ENCODE measurements at places on chromosomes 4 and X. TPM values are rescaled to one million over a fixed set of nuclear protein-coding genes. Genes with fewer than 3 reads are reported as not detected.
A peak's percentile ranks its signal among the peaks of the same experiment; 100 is the strongest.

DNA sequence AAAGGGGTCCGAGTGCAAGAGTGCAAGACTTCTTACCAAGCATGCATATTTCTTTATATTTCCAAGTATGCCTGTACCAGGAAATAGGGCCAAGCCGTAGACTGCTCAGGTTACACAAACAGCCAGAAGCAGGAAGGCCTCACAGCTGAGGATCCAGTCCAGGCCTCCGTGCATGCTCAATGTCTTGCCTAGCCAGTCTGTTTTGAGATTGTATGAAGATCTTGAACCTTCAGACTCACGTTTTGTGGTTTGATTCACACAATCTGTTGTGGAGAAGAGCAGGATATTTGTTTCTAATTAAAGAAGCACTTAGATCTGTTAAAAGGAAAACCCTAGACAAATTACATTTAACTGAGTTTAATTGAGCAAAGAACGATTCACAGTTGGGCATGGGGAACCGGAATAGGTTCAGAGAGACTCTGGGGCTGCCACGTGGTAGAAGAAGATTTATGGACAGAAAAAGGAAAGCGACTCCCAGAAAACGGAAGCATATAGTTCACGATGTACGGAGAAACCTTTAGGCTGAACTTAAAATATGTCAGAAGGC is 1.2 kb downstream of the MGST2 start:
- no peaks in the 10 kb centered on the region for H3K27me3 ChIP-seq
- H3K27ac ChIP-seq: peak overlapping the region; percentile 94
- peak; percentile 61 for DNase-seq
- no peaks in the 10 kb centered on the region for H3K36me3 ChIP-seq

- H3K27ac ChIP-seq: no peak overlapping the region
- no peaks in the 10 kb centered on the region for H3K4me1 ChIP-seq
- no peak overlapping the region for H3K4me3 ChIP-seq
- no peaks in the 10 kb centered on the region for H3K36me3 ChIP-seq
- no peaks in the 10 kb centered on the region for H3K27me3 ChIP-seq
- no peak for DNase-seq
Measured at GRCh38 chr4:63563288-63564014, 845.8 kb downstream of the TECRL start.

- no peaks in the 10 kb centered on the region for H3K4me1 ChIP-seq
- H3K27me3 ChIP-seq: no peaks in the 10 kb centered on the region
- H3K4me3 ChIP-seq: no peak overlapping the region
- no peak overlapping the region for H3K27ac ChIP-seq
Measured at GRCh38 chrX:106811131-106811910, 8.8 kb downstream of the TBC1D8B start.

DNA sequence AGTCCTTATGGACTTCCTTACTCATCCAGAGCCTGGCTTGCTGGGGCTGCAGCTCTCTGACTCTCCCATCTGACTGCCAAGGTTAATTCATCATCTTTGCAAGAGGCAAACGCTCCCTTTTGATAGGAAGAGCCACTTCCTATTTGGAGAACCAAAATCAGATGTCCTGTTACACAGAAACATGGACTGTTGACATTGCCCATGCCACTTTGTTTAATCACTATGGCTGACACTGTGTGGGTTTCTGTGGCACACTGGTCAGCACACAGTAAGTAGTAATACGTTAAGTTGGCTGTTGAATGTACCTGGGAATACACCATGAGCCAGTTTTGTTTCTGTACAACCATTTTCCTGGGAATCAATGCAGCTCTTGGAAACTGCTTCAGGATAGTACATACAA is 45.1 kb upstream of the TMEM33 start:
- no peak for DNase-seq
- H3K36me3 ChIP-seq: no peaks in the 10 kb centered on the region
- H3K4me3 ChIP-seq: no peak overlapping the region
- no peak overlapping the region for H3K27ac ChIP-seq
- H3K27me3 ChIP-seq: no peaks in the 10 kb centered on the region

- H3K4me3 ChIP-seq: no peak overlapping the region
- no peaks in the 10 kb centered on the region for H3K36me3 ChIP-seq
- H3K27ac ChIP-seq: no peak overlapping the region
- no peaks in the 10 kb centered on the region for H3K4me1 ChIP-seq
- no peak for DNase-seq
- H3K27me3 ChIP-seq: no peaks in the 10 kb centered on the region
Measured at GRCh38 chrX:69085826-69086225, 79.4 kb downstream of the PJA1 start.

GRCh38 chr4:130851107-130851506 is 1755.2 kb downstream of the C4orf33 start:
- H3K4me3 ChIP-seq: no peak overlapping the region
- H3K4me1 ChIP-seq: no peaks in the 10 kb centered on the region
- H3K36me3 ChIP-seq: no peaks in the 10 kb centered on the region
- no peaks in the 10 kb centered on the region for H3K27me3 ChIP-seq
- no peak for DNase-seq

GRCh38 chr4:24922416-24922815 is 9.6 kb upstream of the CCDC149 start:
- no peak for DNase-seq
- no peak overlapping the region for H3K27ac ChIP-seq
- H3K27me3 ChIP-seq: no peaks in the 10 kb centered on the region
- no peak overlapping the region for H3K4me3 ChIP-seq

GRCh38 chr4:101078950-101079349 is 268.4 kb downstream of the PPP3CA start:
- DNase-seq: no peak
- no peaks in the 10 kb centered on the region for H3K27me3 ChIP-seq
- no peaks in the 10 kb centered on the region for H3K36me3 ChIP-seq
- H3K27ac ChIP-seq: no peak overlapping the region
- peaks cover 4% of the 10 kb centered on the region for H3K4me1 ChIP-seq

DNA sequence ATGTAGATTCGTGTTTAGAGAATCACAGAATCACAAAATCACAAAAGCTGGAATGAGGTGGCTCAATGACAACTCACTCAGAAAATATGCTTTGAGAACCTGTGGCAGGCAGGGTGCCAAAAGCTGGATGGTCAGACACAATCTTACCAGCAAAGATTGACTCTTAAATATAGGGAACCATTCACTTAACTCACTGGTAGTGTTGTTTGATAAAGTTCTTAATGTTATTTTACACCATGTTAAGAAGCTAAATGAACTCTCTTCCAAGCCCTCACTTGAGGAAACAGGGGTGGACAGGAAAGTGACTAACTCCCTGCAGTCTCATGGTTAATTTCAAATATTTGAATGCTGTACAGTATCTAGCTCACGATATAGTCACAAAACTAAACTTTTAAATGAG is 5.7 kb upstream of the SCOC start:
- H3K27ac ChIP-seq: no peak overlapping the region
- no peaks in the 10 kb centered on the region for H3K36me3 ChIP-seq
- DNase-seq: no peak
- H3K4me3 ChIP-seq: no peak overlapping the region
- peaks cover 19% of the 10 kb centered on the region for H3K4me1 ChIP-seq

DNA sequence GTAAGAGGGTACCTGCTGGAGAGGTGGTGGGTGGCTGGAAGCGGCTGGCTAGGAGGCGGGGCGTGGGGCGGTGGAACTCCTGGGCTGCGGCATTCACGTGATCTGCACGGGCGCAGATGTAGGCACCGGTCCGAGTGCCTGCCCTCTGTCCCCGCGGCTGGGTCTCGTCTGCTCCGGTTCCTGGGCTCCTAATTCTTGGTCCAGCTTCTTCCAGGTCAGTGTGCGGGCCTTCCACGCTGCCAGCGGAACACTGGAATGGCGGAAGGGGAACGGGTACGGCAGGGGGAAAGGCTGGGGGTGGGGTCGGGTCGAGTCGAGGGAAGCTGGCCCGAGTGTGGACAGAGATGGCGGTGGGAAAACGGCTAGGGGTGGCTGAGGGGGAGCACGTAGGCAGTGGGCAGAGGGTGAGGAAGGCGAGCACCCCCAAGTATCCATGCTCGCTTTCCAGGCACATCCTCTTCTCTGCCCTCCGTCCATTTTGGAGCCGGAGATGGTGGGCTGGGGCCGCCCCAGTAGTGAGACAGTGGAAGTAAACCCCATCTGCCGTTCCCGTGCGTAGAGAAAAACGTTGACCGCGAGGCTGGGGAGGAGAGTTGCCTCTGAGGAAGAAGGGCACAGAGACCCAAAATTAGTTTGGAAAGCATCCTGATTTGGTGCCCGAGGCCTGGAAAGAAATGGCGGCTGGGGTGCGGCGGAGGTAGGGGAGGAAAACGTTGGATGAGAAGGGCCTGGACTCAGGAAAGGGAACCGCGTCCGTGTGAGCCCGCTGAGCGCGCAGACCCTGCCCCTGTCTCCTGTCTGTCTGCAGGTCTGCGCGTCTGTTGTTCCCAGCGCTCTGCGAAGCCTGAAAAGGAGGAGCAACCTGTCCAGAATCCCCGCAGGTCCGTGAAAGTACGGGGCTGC is at the start of gene TCEAL4:
TSS of gene TCEAL4 (plus strand) at position 105 of the 903 bp plus-strand sequence. CDS start 1,161 bp downstream, outside the sequence.
- H3K4me3 ChIP-seq: peak within 1 kb of the TSS; percentile 68
- no peaks in the 10 kb centered on the region for H3K4me1 ChIP-seq
- H3K27me3 ChIP-seq: no peaks in the 10 kb centered on the region
- no peaks in the 10 kb centered on the region for H3K36me3 ChIP-seq
- H3K27ac ChIP-seq: peak within 1 kb of the TSS; percentile 72

GRCh38 chrX:140697618-140698017 is 11.9 kb upstream of the LINC00632 start:
- no peaks in the 10 kb centered on the region for H3K4me1 ChIP-seq
- H3K27me3 ChIP-seq: no peaks in the 10 kb centered on the region
- peak; percentile 1 for DNase-seq

DNA sequence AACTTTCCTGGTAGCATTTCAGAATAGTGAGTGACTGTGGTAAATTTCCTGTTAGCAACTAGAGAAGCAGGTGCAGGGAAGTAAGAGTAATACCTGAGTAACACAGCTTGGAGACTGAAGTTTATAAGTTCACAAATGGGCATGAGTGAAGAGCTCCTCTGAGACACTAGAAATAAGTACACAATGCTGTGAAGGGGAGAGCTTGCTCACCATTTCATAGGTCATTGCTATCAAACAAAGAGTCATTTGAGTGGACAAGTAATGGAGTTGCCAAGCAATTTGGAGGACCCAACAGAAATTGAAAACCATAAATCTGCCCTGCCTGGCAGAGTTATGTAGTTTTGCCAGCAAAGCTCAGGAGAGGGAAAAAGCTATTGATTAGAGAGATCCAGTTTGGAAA is 523.6 kb downstream of the TRAM1L1 start:
- H3K4me1 ChIP-seq: no peaks in the 10 kb centered on the region
- H3K4me3 ChIP-seq: no peak overlapping the region
- no peak overlapping the region for H3K27ac ChIP-seq
- no peaks in the 10 kb centered on the region for H3K36me3 ChIP-seq

DNA sequence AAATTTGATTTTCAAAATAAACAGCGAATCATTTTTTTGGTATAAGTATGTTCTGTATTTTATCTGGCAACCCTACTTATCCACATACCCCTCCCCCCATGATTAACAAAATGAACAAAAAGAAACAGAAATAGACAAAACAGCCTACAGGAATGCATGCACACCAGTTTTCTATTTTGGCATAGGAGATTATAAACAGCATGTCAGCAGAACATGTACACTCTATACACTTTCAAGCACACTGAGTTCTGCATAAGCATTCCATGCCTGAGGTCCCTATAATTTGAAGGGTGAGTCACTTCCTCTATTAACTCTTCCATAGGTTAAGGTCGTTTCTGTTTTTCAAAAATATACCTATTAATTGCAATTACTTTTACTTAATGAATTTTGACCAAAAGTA is 28.0 kb upstream of the ZNF280C start:
- no peaks in the 10 kb centered on the region for H3K4me1 ChIP-seq
- H3K4me3 ChIP-seq: no peak overlapping the region
- H3K27ac ChIP-seq: no peak overlapping the region
- H3K27me3 ChIP-seq: no peaks in the 10 kb centered on the region
- no peaks in the 10 kb centered on the region for H3K36me3 ChIP-seq

The MAGEB17 gene
- total RNA-seq: not detected

The KCNIP4 gene
- not detected for total RNA-seq

The MTTP gene
- 0.77 TPM for total RNA-seq

The LGI2 gene
- 8.3 TPM for total RNA-seq

The RBM47 gene
- total RNA-seq: 62.1 TPM

The HGFAC gene
- total RNA-seq: 0.48 TPM

Data from Caco-2 (cell line).